Cortex of kidney (tissue), 1 donor: ENCODE measurements at places on chromosomes 6 and 20.

GRCh38 chr6:166237617-166238016, 70.0 kb upstream of the TBXT start:
- no peak for DNase-seq

GRCh38 chr6:129504456-129504855, 205.5 kb downstream of the ARHGAP18 start:
- DNase-seq: no peak

GRCh38 chr20:18412221-18412901, 54.5 kb downstream of the DZANK1 start:
- DNase-seq: no peak

GRCh38 chr6:105988321-105988720, 97.8 kb upstream of the PRDM1 start:
- no peak for DNase-seq

- no peak for DNase-seq
Measured at GRCh38 chr6:165448210-165448609, 138.8 kb upstream of the C6orf118 start.
